ENCODE measurements at places on chromosomes 2 and 18.

- no peak for DNase-seq
Observed at GRCh38 chr2:83113953-83114352, 1345.1 kb downstream of the SUCLG1 start.

GRCh38 chr2:95354925-95355324, 47.6 kb upstream of the FAHD2A start:
- no peak for DNase-seq

DNA sequence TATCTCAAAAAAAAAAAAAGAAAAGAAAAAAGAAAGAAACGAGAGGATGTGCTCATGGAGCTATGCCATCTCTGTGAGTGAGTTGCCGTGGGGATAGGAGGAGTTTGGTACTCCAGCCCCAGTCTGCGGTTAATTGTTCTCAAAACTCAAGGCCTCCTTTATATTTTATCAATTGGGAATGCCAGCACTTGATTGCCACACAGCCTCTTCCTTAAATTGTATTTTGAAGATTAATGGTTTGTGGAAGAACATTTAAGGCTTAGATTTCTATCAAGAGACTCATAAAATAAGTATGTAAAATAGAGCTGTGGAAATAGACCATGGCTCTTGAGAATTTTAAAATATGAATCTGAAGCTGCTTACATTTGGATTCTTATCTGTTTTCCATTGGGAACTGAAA, 29.8 kb downstream of the KCNE4 start:
- DNase-seq, result no peak

- no peak for DNase-seq
Observed at GRCh38 chr2:176001281-176001915, 669 bp downstream of the LNPK start.

DNA sequence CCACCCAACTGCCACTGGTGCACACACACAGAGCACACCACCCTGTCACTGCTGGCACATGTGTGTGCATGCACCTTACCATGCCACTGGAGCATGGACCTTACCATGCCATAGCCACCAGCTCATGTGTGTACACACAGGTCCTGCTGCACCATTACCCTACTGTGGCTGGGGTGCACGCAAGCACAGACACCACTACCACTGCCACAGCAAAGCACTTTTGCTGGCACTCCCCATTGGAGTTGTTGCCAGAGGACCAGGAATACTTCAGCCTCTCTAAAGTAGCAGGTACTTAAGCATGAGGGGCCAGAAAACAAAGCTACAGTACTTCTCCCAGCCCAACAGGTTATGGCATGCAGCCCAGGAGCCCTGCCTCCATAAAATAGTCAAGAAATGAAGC, 404.8 kb downstream of the MBD2 start:
- no peak for DNase-seq

GRCh38 chr2:39686456-39686855, 20.7 kb downstream of the TMEM178A start:
- no peak for DNase-seq

DNA sequence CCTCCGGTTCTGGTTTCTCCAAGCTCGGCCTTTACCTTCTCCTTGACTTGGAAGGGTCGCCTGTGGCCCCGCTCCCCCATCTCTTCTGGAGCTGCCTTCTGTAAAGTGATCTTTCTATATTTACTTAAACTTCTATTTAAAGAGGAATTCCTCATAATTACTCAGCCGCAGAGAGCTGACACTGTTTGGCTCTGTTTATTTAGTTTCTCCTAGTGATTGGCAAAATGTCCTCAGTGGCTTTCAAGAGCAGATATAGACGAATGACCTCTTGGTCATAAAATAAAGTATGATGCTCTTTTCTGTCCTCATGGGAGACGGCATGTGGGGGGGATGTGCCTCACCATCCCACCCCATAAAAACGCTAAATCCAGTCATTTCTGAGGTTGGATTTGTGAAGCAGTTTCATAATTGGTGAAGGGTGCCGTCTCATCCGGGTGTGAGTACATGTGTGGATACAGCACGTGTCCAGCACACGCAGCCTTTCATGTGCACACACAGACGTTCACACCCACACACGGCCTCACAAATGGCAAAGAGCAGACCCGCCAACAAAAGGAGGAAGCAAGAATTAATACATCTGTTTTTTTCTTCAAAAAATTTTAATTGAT, 43.4 kb upstream of the SMAD7 start:
- no peak for DNase-seq

GRCh38 chr2:167334146-167334742, 446.0 kb downstream of the XIRP2 start:
- no peak for DNase-seq

DNA sequence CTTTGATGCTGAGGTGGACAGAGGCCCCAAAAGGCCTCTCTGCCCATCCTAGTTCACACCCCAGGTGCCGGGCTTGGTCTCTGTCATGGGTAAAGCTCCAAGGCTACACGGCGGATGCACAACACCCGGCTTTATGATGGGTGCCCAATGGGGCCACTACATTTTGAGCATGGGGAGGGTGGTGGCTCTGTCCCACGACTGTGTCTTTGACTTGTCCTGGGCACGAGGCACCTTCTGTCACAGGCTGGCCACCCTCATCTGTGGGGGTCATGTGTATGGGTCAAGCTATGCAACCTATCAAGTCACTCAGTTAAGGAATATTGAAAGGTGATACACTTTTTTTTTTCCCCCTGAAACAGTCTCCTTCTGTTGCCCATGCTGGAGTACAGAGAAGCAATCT, 63.7 kb downstream of the EDAR start:
- no peak for DNase-seq

GRCh38 chr2:172082105-172082943, 3.0 kb upstream of the DLX1 start:
- no peak for DNase-seq

GRCh38 chr2:215171796-215172195, 33.4 kb upstream of the ABCA12 start:
- no peak for DNase-seq

GRCh38 chr2:172052000-172052983, 33.0 kb upstream of the DLX1 start:
- DNase-seq, result no peak

GRCh38 chr2:108701208-108701607, 18.1 kb upstream of the RANBP2 start:
- DNase-seq, result no peak

- no peak for DNase-seq
Observed at GRCh38 chr2:121258051-121258450, 27.0 kb downstream of the TFCP2L1 start.

DNA sequence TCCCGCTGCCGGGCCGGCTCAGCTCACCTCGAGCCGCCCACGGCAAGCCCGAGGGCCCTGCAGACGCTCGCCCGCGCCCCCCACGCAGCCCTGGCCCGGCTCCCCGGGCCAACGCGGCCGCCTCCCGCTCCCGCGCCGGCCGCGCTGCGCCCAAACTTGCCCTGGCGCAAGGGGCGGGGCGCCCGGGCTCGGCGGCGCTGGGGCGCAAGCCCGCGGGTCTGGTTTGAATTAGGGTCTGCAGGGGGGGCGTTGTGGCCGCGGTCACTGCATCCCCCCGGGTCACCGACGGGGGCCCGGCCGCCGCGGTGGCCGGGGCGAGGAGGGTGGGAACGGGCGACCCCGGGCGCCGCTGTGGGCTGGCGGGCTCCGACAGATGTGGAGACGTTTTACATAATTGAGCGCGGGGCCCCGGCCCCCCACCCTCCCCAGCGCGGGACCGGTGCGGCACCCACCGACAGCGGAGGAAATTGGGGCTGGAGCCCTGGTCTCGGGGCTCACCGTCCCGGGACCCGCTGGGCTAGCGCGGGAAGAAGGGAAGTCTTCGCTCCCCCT, 690 bp downstream of the SDC1 start:
- DNase-seq, result no peak

DNA sequence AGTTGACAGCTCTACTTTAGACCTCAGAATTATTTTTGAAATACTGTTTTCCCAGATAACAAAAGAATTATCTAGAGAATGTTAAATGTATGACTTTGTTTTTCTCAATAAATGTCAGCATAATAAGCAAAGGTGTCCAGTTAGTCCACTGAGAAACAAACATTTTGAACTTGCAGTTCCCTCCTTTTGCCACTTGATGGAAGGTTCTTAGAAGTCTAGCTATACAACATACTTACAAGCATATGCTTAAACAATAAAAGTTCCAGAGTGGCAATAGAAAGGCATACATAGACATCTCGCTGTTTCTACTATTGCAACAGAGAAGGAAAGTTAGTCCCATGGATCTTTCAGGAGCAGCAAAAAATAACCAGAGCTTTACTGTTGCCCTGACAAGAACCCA, 11.8 kb downstream of the NDUFA10 start:
- no peak for DNase-seq

All from cortex of kidney (tissue), 1 donor.